ENCODE measurements at places on chromosomes 5 and 9. TPM values are rescaled to one million over a fixed set of nuclear protein-coding genes. Genes with fewer than 3 reads are reported as not detected.

The EIF4E1B gene
- polyA plus RNA-seq: not detected

The FBXO38 gene
- 25.1 TPM for polyA plus RNA-seq

The ITGA2 gene
- polyA plus RNA-seq: 23.4 TPM

The C9 gene
- polyA plus RNA-seq: 0.25 TPM

The RUFY1 gene
- polyA plus RNA-seq: 39.0 TPM

The ADAMTS16 gene
- 6.6 TPM for polyA plus RNA-seq

The AQP7 gene
- 1.4 TPM for polyA plus RNA-seq

The RNF180 gene
- polyA plus RNA-seq: 2.4 TPM

The TUBB4B gene
- polyA plus RNA-seq: 173 TPM

The AGXT2 gene
- polyA plus RNA-seq: not detected

The FKBP15 gene
- polyA plus RNA-seq: 19.5 TPM

The RORB gene
- 0.17 TPM for polyA plus RNA-seq

The GLDC gene
- 1.2 TPM for polyA plus RNA-seq

The INSL4 gene
- polyA plus RNA-seq: not detected

The C9orf40 gene
- 6.8 TPM for polyA plus RNA-seq

The ALDH1A1 gene
- 22.7 TPM for polyA plus RNA-seq

The ADRA1B gene
- 0.39 TPM for polyA plus RNA-seq

The ARL10 gene
- 12.3 TPM for polyA plus RNA-seq

The C9orf153 gene
- polyA plus RNA-seq: 0.30 TPM

The SEMA6A gene
- polyA plus RNA-seq: 36.3 TPM

The CSF1R gene
- 26.4 TPM for polyA plus RNA-seq

The ESM1 gene
- 4.0 TPM for polyA plus RNA-seq

The HTR1A gene
- not detected for polyA plus RNA-seq

The ROPN1L gene
- not detected for polyA plus RNA-seq

The RHOBTB3 gene
- 131 TPM for polyA plus RNA-seq

The UNC5A gene
- 1.3 TPM for polyA plus RNA-seq

The LRRTM2 gene
- 0.31 TPM for polyA plus RNA-seq

The IFNA14 gene
- not detected for polyA plus RNA-seq

The CXCL14 gene
- 63.5 TPM for polyA plus RNA-seq

The CDX1 gene
- polyA plus RNA-seq: 0.20 TPM

Measured in muscle of back (tissue), 13 donors.